ENCODE measurements at places on chromosomes 1 and 21.

- DNase-seq, result no peak
Measured at GRCh38 chr21:41907496-41908258, 28.5 kb upstream of the PRDM15 start.

DNA sequence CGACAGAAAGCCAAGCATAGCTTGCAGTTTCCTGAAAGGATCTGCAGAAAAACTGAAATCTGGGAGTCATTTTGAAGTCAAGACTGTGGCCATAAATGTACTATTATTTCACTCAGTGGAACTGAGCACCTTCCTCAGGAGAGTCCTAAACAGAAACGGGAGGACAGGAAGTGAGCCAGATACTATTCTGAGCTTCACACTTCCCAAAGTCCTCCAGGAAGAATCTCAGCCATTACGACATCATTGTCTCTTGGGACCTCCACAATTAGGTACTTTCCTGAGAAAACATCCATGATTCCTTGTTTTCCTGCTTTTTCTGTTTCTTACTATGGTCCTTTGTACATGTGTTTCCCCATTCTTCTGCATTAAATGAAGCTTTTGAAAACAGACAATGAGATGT is 299.2 kb upstream of the USP25 start:
- no peak for DNase-seq

GRCh38 chr1:182366596-182366995 is 25.0 kb downstream of the GLUL start:
- DNase-seq, result no peak

- DNase-seq, result no peak
Measured at GRCh38 chr1:108077991-108078390, 113.0 kb upstream of the VAV3 start.
